ENCODE measurements at places on chromosomes 5 and 9.

DNA sequence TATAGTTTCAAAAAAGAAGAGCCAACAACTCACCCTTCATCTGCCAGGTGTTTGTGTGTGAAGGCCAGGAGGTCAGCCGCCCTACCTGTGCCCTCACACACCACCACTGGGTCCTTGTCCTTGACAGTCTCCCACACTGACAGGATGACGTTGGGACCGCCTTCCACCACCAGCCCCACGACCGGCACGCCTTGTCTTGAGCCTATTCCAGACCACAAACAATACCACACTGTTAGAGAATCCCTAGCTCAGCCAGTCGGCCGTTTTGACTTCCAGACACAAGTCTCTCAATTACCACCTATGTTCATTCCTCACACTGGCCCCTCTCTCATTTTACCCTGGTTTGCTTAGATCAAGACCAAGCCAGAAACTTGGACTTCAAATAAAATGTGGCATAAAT lies 66.1 kb downstream of the TRPM6 start:
- no peak for DNase-seq

DNA sequence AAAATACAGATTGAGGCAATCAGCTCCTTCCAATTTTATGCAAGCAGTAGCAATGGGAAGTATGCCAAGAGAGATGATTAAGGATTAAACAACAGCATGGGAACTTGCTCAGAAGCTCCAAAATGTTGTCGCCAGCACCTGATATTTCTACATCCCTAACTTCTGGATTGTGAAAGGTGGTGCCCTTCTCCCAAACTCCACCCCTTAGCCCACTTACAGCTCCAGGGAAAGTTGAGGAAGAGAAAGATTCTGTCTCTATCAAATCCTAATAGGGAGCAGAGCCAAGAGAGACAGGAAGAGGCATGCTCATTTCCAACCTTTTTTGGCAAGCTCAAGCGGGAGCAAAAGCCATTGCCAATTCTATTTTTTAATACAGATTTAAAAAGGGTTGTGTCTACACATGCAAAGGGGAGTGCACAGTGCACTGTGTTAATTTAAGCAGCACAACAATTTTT lies 92.4 kb upstream of the NR3C1 start:
- DNase-seq: no peak

DNA sequence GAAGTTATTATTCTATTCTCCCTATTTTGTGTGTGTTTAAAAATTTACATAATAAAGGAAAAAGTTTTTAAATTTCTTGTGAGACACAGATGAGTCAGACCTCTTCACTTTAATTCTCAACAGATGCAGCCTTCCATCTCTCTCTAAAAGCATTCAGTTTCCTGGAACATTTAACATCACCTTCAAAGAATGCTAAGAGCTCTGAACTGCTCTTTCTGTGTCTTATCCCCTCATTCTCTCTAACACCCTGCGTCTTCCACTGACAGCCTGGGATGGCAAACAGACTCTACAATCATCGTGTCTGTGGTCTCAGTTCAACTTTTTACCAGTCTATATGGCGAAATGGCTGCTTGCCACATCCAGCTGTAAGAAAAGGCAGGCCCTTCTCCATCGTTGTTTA lies 173.0 kb downstream of the HINT1 start:
- no peak for DNase-seq

GRCh38 chr5:111488353-111488752 lies 24.0 kb downstream of the STARD4 start:
- no peak for DNase-seq
